ENCODE measurements at places on chromosomes 16 and 17. TPM values are rescaled to one million over a fixed set of nuclear protein-coding genes. Genes with fewer than 3 reads are reported as not detected.
A peak's percentile ranks its signal among the peaks of the same experiment; 100 is the strongest.

The CD79B gene
- total RNA-seq: 1.1 TPM

The GRIN2A gene
- 0.30 TPM for total RNA-seq

The GPT2 gene
- total RNA-seq: 66.8 TPM

The ORC6 gene
- 12.6 TPM for total RNA-seq

The PPP1R1B gene
- total RNA-seq: 0.23 TPM

The CAPNS2 gene
- 58.8 TPM for total RNA-seq

The MYO15B gene
- total RNA-seq: 60.7 TPM

- DNase-seq: no peak
These were observed 187.7 kb downstream of the CBLN1 start for GRCh38 chr16:49093939-49094338.

GRCh38 chr17:69523244-69523861 lies 108.9 kb downstream of the MAP2K6 start:
- no peak for DNase-seq

DNA sequence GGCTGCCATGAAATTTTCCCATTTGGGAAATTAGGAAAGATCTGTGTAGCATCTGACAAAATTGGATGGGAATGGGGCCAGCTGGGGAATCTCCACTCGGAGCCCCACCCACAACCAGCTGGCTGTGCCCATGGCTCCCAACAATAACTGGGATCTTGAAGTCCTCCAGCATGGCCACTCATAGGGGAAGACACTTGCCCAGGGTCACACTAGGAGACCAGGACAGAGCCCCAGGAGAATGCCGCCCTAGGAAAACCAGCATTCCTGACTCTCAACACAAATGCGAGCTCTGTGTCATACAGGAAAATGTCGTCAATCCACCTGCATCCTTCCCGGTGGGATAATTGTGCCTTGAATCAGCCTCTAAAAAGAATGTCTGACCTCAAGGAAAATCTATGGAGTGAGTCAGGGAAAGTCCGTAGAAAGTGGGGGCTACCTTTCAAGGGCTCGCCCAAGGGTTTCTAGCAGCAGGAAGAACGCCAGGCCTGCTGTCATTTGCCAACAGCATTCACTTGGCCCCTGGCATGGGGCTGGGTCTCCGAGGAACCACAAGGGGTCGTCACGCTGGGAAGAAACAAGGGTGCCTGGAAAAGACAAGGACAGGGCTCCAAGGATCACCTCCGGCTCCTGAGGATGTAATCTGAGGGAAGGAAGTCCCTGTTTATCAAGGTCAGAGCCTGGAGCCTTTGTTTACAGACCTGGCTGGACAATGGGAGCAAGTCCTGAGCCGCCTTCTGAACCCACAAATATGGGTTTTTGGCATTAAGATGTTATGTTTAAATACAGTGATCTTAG lies 15.9 kb downstream of the CDH5 start:
- no peak for DNase-seq

DNA sequence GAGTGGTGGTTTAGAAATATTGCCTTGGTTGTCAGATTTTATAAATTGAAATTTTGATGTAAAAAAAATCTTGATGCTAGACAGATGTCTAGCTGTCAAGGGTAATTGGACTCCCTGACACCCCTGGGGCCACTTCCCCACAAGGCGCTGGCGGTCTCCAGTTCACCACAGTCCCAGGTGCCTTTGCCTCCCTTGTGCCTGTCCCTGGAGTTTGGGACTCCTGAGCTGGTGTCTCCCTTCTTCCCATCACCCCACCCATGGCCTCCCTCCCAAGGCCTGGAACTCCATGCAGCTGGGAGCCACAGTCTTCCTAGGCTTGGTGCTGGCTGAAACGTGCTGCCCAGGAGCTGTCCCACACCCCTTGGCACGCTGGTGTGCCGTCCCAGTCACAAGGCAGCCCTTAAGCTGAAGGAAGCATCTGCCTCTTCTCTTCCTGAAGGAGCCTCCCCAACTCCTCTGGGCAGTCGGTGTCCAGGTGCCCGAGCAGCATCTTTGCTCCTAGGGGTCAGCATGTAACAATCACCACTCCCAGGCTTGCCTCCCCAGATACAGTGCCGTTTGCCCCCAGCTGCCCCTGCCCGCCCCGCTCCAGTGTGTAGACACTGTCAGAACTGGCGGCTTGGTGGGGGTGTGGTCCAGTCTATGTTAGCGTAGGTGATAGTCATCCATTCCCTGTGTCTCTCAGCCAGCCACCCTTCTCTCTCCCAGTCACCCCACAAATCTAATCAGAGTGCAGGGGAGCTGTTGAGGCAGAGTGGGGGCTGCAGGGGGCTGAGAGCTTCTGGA lies 26.2 kb downstream of the POLR3E start:
- no peak for DNase-seq

DNA sequence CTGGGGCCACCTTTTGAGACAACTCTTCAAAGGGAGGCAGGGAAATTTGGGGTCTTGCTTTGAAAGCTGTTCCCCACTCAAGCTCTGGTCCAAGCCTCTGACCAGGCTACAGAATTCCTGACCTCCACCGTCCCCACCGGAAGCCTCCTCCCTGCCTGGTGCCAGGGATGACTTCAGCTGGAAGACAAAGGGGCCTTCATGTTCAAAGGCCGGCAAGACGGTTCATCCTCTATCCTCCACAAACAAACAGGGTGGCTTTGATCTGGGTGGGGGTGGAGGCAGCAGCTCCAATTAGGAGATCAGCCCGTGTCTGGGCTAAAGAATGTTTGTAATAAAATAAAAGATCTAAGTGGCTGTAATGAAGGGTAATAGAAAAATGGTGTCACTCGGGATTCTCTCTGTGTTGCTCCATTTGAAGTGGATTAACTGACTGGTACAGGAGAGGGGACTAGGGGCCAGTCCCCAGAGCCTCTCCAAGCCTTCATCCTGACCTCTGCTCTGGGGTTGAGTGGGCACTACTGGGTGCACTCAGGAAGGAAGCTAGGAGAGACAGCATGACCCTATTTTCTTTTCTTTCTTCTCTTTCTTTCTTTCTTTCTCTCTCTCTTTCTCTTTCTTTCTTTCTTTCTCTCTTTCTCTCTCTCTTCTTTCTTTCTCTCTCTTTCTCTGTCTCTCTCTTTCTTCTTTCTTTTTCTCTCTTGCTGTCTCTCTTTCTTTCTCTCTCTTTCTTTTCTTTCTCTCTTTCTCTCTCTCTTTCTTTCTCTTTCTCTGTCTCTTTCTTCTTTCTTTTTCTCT lies 27.5 kb upstream of the NKD1 start:
- DNase-seq: no peak

DNA sequence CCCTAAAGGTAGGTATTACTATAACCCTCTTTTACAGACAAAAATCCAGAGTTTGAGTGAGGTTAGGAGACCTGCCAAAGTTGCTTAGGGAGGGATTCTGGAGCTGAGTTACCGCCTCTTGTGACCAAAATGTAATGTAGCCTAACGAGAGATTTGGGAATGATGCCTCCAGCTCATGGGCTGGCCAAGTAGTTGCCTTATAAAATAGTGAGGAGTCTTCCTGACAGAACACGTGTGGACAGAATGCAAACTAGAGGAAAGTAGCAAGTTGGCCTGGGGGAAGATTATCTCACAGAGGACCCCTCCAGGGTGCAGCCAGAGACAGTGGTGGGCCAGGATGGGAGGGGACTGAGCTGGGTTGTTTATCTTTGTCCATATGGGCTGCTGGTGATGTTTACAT lies 543.7 kb upstream of the CDH11 start:
- DNase-seq: no peak

DNA sequence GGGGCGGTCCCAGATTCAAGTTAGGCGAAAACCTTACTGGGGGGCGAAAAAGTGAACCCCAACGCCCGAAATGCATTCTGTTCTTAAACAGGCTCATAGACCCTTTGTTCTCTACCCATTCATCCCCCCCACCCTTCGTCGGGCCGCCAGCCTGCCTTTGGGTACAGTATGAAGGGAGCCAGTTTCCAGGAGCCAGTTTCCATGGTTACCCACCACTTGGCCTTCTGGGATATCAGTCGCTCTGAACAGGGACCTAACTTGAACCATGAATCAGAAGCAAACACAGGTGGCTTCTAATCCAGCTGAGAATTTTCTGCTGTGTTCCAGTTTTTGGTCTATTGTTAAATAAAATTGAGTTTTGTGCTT lies 532 bp downstream of the DHX40 start:
- DNase-seq: peak; percentile 1

DNA sequence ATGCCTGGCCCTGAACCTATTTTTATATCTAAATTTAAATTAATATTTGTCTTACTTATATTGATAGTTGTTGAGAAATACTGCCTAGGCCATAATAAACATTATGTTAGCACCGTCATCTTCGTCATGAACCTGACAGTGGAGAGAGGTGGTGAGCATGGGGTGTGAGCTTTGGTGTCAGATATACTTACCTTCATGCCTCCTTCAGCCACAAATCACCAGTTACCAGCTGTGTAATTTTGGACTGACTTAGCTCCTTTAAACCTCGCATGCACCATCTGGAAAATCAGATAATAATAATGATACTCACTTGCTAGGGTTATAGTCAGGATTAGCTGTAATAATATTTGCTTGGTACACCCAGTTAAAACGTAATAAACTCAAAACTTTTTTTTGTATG lies 35.0 kb downstream of the SNX29 start:
- no peak for DNase-seq

DNA sequence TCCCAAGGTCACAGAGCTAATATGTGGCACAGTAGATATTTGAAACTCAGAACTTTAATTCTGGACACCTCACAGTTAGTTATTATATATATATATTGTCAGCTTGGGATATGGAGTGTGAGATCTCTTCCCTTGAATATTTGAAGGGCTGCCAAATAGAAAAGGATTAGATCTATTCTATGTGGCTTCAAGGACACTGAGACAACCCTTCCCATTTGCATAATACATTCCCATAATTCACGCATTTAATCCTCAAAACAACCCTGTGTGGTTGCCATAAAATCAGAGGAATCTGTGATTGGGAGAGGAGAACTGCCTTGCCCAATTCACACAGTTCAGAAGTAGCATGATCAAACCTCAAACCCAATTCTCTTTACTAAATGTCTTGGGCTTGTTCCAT lies 365.8 kb upstream of the DYNLRB2 start:
- DNase-seq: no peak

GRCh38 chr17:29109477-29110371 lies 66.8 kb downstream of the PIPOX start:
- no peak for DNase-seq

DNA sequence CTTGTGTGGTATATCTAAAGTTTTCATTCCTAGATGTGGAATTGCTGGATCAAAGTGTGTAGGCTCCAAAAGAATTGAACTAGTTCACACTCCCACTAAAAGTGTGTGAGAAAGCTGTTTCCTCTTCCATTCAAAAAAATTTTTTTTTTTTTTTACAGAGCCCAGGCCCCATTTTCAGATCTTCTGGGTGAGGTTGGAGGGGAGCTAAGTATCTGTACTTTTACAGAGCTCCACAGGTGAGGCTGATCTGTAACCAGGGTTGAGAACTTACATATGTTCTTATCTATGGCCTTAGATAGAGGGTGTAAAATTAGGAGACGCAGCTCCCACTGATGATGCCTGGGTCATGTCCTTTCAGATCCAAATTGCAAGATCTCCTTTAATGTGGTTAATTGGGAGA lies 31.9 kb downstream of the HLF start:
- DNase-seq: no peak

- DNase-seq: no peak
These were observed 857 bp upstream of the STAT5A start for GRCh38 chr17:42287305-42287976.

- DNase-seq: no peak
These were observed 5.8 kb downstream of the MPRIP start for GRCh38 chr17:17048106-17048505.

- DNase-seq: no peak
These were observed 871.6 kb upstream of the GOT2 start for GRCh38 chr16:59605706-59606105.

DNA sequence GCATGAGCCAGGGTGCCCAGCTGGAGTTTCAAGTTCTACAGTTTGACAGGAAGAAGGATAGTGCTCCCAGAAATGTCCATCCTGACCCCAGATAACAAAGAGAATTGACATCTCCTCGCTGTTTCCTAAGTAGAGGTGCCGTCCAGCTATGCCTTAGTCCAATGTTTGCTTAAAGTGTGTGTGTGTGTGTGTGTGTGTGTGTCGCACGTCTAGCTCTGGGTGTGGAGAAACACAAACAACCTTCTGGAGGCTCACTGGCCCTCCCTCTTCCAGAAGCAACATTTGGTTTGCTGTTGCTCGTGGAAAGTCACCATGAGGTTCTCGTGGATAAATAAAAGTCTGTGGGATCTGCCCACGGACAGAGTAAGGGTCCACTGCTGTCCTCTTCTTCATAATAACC lies 22.1 kb downstream of the EMP2 start:
- DNase-seq: no peak

DNA sequence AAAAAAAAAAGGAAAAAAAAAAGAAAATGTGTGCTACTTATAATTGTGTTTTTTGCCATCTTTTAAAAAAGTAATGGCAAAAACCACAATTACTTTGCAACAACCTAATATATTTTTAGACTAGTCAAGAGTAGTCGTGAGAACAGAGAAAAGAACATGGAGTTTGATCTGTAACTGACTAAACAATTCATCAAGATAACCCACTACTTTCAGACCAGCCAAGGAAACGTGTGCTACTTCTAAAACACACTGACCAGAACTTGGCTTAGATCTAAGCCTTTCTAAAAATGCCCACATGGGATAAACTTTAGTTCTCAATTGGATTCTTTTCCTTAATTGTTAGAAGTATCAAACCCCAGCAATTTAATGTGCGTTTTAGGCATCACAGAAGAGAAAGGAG lies 616 bp downstream of the PECAM1 start:
- DNase-seq: no peak

GRCh38 chr16:50889746-50890145 lies 147.9 kb downstream of the CYLD start:
- no peak for DNase-seq

DNA sequence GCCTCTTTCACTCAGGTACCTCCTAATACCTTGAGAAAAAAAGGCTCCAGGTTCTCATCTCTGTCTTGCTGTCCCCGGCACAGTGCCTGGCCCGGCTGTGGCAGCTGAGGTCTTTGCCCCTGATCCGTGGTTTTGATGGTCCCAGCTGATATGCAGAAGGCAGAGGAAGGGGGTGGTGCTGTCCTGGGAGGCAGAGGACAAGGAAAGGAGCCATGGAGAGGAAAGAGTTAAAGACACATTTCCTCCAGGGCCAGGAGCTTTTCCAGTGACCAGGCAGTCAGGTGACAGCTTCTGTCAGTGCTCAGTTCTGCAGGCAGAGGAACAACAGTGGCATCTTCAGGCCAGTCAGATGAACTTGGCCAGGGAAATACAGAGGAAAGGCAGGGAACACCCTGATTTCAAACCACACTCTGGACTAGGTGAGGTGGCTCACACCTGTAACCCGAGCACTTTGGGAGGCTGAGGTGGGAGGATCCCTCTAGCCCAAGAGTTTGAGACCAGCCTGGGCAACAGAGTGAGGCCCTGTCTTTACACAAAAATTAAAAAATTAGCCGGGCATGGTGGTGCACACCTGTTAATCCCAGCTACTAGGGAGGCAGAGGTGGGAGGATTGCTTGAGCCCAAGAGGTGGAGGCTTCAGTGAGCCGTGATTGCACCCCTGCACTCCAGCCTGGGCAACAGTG lies 3.3 kb upstream of the COG1 start:
- DNase-seq: no peak

GRCh38 chr17:73391331-73392265 lies 79.8 kb upstream of the CDC42EP4 start:
- no peak for DNase-seq
